ENCODE measurements at places on chromosomes 2 and 18. TPM values are rescaled to one million over a fixed set of nuclear protein-coding genes. Genes with fewer than 3 reads are reported as not detected.

CIB4 gene
- not detected for total RNA-seq

DUSP2 gene
- 71.0 TPM for total RNA-seq

ALPG gene
- total RNA-seq, result not detected

CRYGC gene
- total RNA-seq, result not detected

ST6GAL2 gene
- total RNA-seq, result not detected

MAPRE3 gene
- total RNA-seq, result 2.2 TPM

DSG2 gene
- 0.20 TPM for total RNA-seq

CD207 gene
- total RNA-seq, result not detected

CNNM4 gene
- total RNA-seq, result 11.5 TPM

FZD7 gene
- 0.83 TPM for total RNA-seq

ETAA1 gene
- 7.9 TPM for total RNA-seq

SULT1C2 gene
- not detected for total RNA-seq

NPHP1 gene
- 0.15 TPM for total RNA-seq

MALT1 gene
- total RNA-seq, result 46.2 TPM

GAREM1 gene
- total RNA-seq, result 0.15 TPM

GKN2 gene
- total RNA-seq, result not detected

CD28 gene
- total RNA-seq, result 124 TPM

VWA3B gene
- total RNA-seq, result not detected

PAX3 gene
- not detected for total RNA-seq

NABP1 gene
- total RNA-seq, result 82.4 TPM

KCNJ13 gene
- 0.12 TPM for total RNA-seq

RUFY4 gene
- total RNA-seq, result 3.3 TPM

PSMA8 gene
- total RNA-seq, result 0.27 TPM
